Vagina (tissue), 2 donors: ENCODE measurements at places on chromosomes 16 and 17. TPM values are rescaled to one million over a fixed set of nuclear protein-coding genes. Genes with fewer than 3 reads are reported as not detected.

Gene GP2
- total RNA-seq = not detected

DNA sequence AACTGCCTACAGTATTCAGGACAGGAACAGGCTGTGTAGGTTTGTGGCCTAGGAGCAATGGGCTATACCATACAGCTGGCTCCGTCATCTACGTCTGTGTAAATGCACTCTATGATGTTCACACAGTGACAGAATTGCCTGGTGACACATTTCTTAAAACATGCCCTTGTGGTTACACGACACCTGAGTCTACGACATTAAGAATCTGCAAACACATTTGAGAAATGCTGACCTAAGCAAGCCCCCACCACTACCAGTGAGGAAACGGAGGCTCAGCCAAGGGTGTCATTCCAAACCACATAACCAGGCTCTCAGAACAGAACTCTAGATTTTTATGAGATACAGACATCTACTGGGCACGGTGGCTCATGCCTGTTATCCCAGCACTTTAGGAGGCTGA lies 23.5 kb downstream of the USP36 start:
- H3K27ac ChIP-seq = peak overlapping the region; percentile 70
- no peaks in the 10 kb centered on the region for H3K27me3 ChIP-seq
- no peak overlapping the region for H3K4me3 ChIP-seq
- H3K4me1 ChIP-seq = peaks cover 4% of the 10 kb centered on the region

DNA sequence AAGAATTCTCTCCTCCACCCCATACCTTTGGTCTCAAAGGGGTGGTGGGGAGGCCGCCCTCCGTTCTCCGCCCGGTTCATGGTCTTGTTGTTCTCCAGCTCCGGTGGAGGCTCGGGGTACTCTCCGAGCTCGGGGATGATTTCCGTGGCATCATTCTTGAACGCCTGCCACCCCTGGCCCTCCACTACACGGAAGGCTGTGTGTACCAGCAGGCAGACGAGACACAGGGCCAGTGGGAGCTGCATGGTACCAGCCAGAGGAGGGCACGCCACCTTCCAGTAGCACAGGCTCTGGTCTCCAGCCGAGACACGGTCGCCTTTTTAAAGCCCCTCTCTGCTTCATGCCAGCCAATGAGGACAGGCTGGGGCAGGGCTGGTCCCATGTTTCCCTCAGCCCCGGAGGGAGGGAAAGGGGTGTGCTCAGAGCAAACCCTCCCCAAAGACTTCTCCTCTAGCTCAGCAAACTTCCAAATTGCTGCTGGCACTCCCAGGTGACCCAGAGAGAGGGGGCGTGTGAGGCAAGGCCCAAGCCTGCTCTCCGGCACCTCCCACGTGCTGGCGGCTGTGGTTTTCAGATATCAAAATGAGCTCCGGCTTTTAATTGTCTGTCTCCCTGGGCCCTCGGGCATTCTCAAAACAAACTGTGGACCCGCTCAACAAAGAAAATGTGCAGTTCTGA lies at the start of gene SOST:
SOST (minus strand) TSS at position 295 of the 678 bp plus-strand sequence; CDS start at position 245, 50 bp downstream.
- DNase-seq = no peak
- H3K4me1 ChIP-seq = peaks cover 12% of the 10 kb centered on the region
- no peak within 1 kb of the TSS for H3K27ac ChIP-seq
- H3K4me3 ChIP-seq = no peak within 1 kb of the TSS
- H3K27me3 ChIP-seq = no peaks in the 10 kb centered on the region
- no peaks in the 10 kb centered on the region for H3K36me3 ChIP-seq

- H3K4me1 ChIP-seq = peaks cover 27% of the 10 kb centered on the region
- H3K36me3 ChIP-seq = no peaks in the 10 kb centered on the region
- H3K4me3 ChIP-seq = no peak overlapping the region
- no peak for DNase-seq
- H3K27me3 ChIP-seq = no peaks in the 10 kb centered on the region
Measured at GRCh38 chr16:4623593-4623992, 1.0 kb upstream of the MGRN1 start.

GRCh38 chr16:57260294-57260929 lies 15.4 kb downstream of the ARL2BP start:
- no peaks in the 10 kb centered on the region for H3K36me3 ChIP-seq
- peaks cover 53% of the 10 kb centered on the region for H3K4me1 ChIP-seq
- peak overlapping the region; percentile 69 for H3K27ac ChIP-seq
- no peaks in the 10 kb centered on the region for H3K27me3 ChIP-seq
